SK-N-DZ (cell line): ENCODE measurements at places on chromosomes 6 and 20.

GRCh38 chr6:90413867-90414266, 117.2 kb upstream of the BACH2 start:
- peak; percentile 68 for DNase-seq

- no peak for DNase-seq
Observed at GRCh38 chr6:5998236-5998635, 8.5 kb downstream of the NRN1 start.

GRCh38 chr6:151060096-151060765, 179.5 kb upstream of the AKAP12 start:
- no peak for DNase-seq

GRCh38 chr6:42341771-42342553, 109.8 kb downstream of the TRERF1 start:
- no peak for DNase-seq

GRCh38 chr6:168232989-168233874, 86.3 kb downstream of the DACT2 start:
- DNase-seq = no peak

GRCh38 chr20:5797843-5798462, 47.8 kb downstream of the SHLD1 start:
- no peak for DNase-seq

- peak; percentile 33 for DNase-seq
Observed at GRCh38 chr6:123658848-123659247, 22.1 kb upstream of the TRDN start.

GRCh38 chr6:19578481-19578880, 258.7 kb upstream of the ID4 start:
- no peak for DNase-seq

DNA sequence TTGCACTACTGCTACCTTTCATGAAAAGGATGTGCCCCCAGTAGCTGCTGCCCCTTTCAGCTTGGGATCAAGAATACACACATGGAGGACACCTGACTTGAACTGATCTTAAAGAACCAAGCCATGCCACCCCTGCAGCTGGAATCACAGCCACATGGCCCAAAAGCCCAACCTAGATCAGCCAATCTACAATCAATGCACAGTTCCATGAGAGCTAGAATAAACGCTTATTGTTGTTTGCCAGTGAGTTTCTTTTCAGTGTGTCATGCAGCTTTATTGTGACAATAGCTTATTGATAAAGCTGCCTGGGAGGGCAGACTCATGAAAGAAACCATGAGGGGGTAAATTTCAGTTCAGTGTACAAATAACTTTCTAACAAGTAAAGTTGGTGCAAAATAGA, 397.7 kb downstream of the PTPRT start:
- no peak for DNase-seq

DNA sequence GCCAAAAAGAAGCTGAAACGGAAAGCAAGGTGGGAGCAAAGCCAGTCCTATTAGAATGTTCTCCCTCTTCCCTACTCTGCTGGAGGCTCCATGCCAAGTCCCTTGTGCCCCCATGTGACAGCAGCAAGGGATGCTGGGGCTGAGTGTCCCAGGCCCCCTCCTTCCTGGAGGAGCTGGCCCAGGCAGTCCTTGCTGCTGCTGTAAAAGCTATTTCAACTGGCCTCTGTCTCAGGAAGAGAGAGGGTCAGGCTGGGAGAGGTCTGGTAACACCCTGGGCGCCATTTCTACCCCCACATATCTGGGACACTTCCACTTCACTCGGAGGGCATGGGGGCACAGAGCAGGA, 25.0 kb downstream of the TTBK1 start:
- DNase-seq = no peak

DNA sequence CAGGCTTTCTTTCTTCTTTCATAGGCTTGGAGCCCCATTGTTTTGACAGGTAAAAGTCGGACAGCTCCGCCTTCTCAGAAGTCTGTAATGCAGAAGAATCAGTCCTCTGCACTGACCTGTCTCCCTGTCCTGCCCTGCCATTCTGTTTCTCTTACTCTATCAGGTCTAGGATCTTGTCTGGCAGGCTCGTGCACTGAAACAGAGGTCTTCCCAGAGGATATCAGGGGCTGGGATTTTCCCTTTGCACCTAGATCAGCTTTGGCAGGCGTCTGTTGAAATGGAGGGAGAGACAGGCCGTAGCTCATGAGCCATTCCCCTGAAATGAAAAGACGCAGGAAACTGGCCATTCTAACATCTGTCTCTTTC, 25.0 kb downstream of the KIF3B start:
- DNase-seq = peak; percentile 90

- no peak for DNase-seq
Observed at GRCh38 chr20:53274365-53274764, 302.2 kb downstream of the TSHZ2 start.

DNA sequence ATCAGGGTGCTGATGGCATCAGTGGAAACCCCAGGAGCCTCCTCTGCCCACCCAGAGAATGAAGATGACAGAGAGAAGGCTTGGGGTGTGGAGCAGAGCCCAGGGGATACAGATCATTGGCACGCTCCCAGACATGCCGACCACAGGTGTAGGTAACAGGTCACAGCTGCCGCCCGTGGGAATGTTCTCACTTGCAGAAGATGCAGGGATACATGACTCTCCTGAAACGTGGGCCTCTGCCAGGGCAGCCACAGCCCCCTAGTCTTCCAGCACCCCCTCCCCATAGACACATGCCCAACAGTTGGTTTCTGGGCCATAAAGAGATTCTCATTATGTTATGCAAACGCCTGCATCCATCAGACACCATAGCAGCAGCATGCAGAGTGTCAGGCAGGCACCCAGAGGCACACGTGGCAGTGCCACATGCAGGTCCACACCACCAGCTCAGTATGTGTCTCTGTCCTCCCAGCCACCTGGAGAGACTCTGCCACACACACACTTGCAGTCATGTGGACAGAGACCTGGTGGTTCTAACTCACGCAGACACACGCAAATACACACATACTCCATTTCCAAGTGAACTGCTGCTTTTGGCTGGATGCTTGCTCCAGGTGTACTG, 45.5 kb downstream of the LRFN2 start:
- no peak for DNase-seq

DNA sequence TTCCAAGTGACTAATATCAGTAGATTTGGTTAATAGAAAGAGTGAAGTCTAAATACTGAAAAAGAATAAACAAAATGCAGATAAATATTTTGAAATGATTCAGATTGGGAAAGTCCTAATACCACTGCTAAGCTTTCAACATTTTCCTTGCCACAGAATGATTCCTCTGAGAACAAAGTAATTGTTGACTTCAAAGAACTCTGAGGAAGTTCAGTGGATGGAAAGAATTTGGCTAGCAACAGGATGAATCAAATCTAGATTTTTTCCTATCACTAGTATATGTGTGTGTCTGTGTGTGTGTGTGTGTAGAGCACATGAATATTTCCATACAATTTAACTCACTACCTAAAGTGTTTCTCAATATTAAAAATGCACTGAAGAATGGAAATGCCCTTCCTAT, 107.9 kb upstream of the PREP start:
- no peak for DNase-seq
